ENCODE measurements at places on chromosomes 2 and 18.

DNA sequence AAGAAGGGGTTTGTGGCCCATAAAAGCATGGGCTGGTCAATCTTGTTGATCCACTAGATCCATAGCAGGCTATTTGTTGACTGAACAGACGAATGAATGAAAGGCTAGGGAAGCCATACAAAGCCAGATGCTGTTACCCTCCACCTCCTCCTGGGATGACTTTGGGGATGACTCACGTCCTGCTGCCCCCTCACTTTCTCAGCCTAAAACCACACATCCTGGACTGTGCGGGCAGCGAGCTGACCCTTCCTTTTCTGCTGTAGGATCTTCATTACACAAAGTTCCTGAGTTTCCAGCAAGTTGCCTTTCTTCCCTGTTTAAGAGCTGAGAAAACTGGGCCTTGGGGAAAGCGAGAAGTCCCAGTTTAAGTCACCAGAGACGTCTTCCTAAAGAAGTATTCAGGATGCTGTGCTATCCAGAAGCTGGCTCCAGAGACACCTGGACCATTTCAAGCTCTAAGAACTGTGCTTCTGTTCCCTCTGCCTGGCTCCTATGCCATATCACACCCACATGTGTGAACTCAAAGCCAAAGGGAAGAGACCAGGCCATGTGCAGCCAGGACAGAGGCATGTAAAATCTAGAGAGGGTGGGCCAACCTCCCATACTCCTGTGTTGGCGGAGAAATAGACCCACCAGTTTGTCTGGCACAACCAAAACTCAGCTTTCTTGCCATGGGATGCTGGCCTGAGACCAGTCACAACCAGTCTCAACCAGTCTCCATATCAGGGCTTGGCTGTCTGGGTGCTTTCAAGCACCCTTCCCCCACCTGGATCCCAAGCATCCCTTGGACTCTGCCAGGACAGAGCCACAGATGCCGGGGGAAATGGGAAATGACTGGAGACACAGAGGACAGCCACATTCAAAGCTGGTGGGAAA, 4.7 kb upstream of the SLC20A1 start:
- no peak overlapping the region for H3K4me3 ChIP-seq
- no peak for DNase-seq
- no peaks in the 10 kb centered on the region for H3K27me3 ChIP-seq
- peak overlapping the region; percentile 82 for H3K27ac ChIP-seq
- H3K4me1 ChIP-seq, result peaks cover 30% of the 10 kb centered on the region

DNA sequence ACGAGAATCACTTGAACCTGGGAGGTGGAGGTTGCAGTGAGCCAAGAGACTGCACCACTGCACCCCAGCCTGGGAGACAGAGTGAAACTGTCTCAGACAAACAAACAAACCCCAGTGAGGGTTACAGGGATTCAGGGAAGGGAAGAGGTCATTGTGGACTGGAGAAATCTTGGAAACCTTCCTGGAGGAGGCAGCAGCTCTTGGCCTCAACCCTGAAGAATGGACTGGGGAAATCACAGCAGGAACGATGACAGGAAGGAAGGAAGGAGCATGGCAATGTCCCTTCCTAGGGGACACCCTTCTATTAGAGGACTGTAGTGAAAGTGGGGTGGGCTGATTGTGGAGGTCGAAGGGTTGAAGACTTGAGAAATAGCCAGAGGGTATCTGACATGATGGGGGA, 72.5 kb downstream of the DNMT3A start:
- no peaks in the 10 kb centered on the region for H3K4me1 ChIP-seq
- H3K27ac ChIP-seq, result no peak overlapping the region
- H3K36me3 ChIP-seq, result no peaks in the 10 kb centered on the region
- no peaks in the 10 kb centered on the region for H3K27me3 ChIP-seq
- H3K4me3 ChIP-seq, result no peak overlapping the region

- no peak overlapping the region for H3K4me3 ChIP-seq
- no peaks in the 10 kb centered on the region for H3K4me1 ChIP-seq
- no peaks in the 10 kb centered on the region for H3K27me3 ChIP-seq
- no peak for DNase-seq
These were observed 215.6 kb upstream of the POU3F3 start for GRCh38 chr2:104638190-104638858.

GRCh38 chr2:120060088-120060623, 47.3 kb downstream of the EPB41L5 start:
- H3K4me1 ChIP-seq, result no peaks in the 10 kb centered on the region
- H3K4me3 ChIP-seq, result no peak overlapping the region
- H3K36me3 ChIP-seq, result no peaks in the 10 kb centered on the region
- no peaks in the 10 kb centered on the region for H3K27me3 ChIP-seq

DNA sequence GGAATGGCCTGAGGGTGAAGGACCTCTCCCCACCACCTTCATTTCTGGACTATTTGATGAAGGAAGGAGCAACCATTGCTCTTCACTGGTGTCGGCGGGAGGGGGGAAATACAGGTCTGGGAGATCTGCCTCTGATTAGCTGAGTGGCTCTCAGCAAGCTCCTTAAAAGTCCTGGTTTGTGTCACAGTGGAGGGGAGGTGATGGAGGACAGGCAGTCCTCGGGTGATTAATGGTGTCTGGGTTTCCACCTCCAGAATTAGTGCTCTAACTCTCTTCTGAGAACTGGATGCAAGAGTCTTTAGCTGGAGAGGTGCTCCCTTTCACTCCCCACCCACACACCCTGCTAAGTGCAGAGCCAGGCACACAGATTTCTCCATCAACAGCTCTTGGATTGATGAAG, 83.2 kb downstream of the TTC32 start:
- no peak overlapping the region for H3K27ac ChIP-seq
- H3K4me3 ChIP-seq, result no peak overlapping the region
- DNase-seq, result no peak

- DNase-seq, result no peak
- H3K4me1 ChIP-seq, result no peaks in the 10 kb centered on the region
- H3K27ac ChIP-seq, result peak overlapping the region; percentile 84
- H3K4me3 ChIP-seq, result peak overlapping the region; percentile 69
- no peaks in the 10 kb centered on the region for H3K36me3 ChIP-seq
- H3K27me3 ChIP-seq, result no peaks in the 10 kb centered on the region
These were observed 17.4 kb upstream of the HAAO start for GRCh38 chr2:42809819-42810120.

DNA sequence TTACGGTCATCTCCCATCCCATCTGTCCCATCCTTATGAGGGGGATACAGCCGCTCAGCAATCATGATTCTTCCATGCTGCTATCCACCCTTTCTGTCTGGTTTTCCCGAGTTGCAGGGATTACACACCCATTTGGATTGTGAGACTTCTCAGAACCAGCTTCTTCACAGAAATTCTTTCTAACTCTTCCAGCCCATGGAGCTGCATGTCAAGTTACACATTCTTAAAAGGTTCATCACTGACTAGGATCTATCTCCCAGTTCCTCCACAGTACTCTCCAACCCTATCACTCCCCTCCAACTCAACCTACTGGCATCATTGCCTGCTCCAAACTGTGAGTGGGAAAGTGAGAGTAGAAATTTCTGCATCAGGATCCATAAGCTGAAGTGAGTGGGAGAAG, 558.2 kb upstream of the TNP1 start:
- no peak overlapping the region for H3K4me3 ChIP-seq
- no peak for DNase-seq
- H3K27ac ChIP-seq, result no peak overlapping the region
- no peaks in the 10 kb centered on the region for H3K36me3 ChIP-seq
- no peaks in the 10 kb centered on the region for H3K27me3 ChIP-seq
- H3K4me1 ChIP-seq, result no peaks in the 10 kb centered on the region

DNA sequence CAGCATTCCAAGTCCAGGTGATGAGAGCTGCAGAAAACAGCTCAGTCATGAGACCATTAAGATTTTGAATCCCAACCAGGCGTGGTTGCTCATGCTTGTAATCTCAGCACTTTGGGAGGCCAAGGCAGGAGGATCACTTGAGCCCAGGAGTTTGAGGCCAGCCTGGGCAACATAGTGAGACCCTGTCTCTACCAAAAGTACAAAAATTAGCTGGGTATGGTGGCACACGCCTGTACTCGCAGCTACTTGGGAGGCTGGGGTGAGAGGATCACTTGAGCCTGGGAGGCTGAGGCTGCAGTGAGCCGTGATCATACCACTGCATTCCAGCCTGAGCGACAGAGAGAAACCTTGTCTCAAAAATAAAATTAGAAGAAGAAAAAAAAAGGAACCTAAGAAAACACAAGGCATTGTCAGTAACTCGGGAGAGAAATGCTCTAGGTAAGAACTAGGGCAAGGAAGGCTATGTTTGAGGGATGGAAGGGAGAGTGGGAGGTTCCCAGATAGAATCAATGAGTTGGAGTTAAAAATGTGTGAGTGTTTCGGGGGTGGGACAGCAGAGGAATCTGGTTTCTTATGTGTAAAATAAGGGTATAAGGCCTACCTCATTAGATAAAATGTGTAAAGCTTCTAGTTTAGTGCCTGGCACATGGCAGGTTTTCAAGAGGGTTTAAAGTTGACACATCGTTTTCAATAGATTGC, 23.3 kb upstream of the MTA3 start:
- DNase-seq, result no peak
- no peaks in the 10 kb centered on the region for H3K36me3 ChIP-seq
- no peak overlapping the region for H3K27ac ChIP-seq
- H3K27me3 ChIP-seq, result no peaks in the 10 kb centered on the region

- no peaks in the 10 kb centered on the region for H3K27me3 ChIP-seq
- no peaks in the 10 kb centered on the region for H3K4me1 ChIP-seq
- no peak for DNase-seq
- H3K36me3 ChIP-seq, result no peaks in the 10 kb centered on the region
- H3K27ac ChIP-seq, result no peak overlapping the region
These were observed 132.8 kb downstream of the ARHGAP15 start for GRCh38 chr2:143261986-143262385.

- no peaks in the 10 kb centered on the region for H3K36me3 ChIP-seq
- no peak overlapping the region for H3K27ac ChIP-seq
- DNase-seq, result no peak
- peaks cover 4% of the 10 kb centered on the region for H3K27me3 ChIP-seq
- H3K4me1 ChIP-seq, result peaks cover 3% of the 10 kb centered on the region
These were observed 50.8 kb upstream of the FANCL start for GRCh38 chr2:58291726-58292438.

GRCh38 chr18:74065366-74065765, 82.3 kb downstream of the FBXO15 start:
- no peak overlapping the region for H3K27ac ChIP-seq
- DNase-seq, result no peak
- H3K4me1 ChIP-seq, result no peaks in the 10 kb centered on the region

GRCh38 chr2:36059691-36060090, 295.9 kb upstream of the CRIM1 start:
- H3K36me3 ChIP-seq, result no peaks in the 10 kb centered on the region
- DNase-seq, result no peak
- peaks cover 7% of the 10 kb centered on the region for H3K27me3 ChIP-seq
- H3K27ac ChIP-seq, result no peak overlapping the region

GRCh38 chr2:174020926-174021662, 55.9 kb upstream of the SP3 start:
- no peaks in the 10 kb centered on the region for H3K36me3 ChIP-seq
- H3K27ac ChIP-seq, result no peak overlapping the region
- DNase-seq, result no peak

DNA sequence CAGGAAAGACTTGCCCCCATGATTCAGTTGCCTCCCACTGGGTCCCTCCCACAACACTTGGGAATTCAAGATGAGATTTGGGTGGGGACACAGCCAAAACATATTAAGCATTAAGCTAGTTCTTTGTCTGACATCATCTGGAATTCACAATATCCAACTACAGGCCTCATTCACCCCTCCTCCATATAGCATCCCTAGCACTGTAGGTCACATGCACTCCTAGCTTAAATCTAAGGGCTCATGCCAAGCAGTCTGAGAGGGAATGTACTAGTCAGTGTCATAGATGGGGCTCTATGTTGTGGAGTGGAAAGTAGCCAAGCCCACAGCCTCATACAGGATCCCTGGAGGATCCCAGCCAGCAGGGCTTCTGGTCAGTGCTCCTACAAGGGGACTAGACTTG, 92.1 kb downstream of the IRS1 start:
- no peak for DNase-seq
- no peak overlapping the region for H3K27ac ChIP-seq
- peaks cover 6% of the 10 kb centered on the region for H3K4me1 ChIP-seq
- no peaks in the 10 kb centered on the region for H3K27me3 ChIP-seq
- H3K4me3 ChIP-seq, result no peak overlapping the region

GRCh38 chr2:215036314-215036713, 102.1 kb downstream of the ABCA12 start:
- H3K4me1 ChIP-seq, result no peaks in the 10 kb centered on the region
- H3K36me3 ChIP-seq, result no peaks in the 10 kb centered on the region
- no peak overlapping the region for H3K4me3 ChIP-seq
- no peaks in the 10 kb centered on the region for H3K27me3 ChIP-seq
- no peak overlapping the region for H3K27ac ChIP-seq
- DNase-seq, result no peak

DNA sequence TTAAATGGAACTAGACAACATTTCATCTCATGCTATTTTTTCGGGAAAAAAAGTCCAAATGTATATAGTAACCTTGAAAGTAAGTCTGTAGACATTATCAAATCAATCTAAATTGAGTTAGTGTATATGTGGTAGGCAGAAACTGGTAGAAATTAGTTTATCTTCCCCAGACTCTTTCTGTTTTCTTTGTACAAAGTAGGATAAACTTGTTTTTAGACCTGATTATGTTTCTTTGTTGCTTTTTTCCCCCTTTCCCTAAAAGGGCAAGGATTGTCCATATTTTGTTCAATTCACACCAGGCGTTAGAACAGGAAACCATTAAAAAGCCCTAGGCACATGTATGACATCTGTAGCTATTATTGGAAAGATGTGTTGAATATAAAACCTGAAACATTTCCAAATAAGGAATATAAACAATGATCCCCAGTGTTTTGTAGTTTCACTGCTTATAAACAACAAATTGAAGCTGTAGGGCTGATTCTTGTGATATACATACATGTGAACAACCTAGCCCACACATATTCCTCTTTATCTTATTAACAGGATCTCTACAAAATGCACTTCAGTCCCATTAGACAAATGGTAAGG, 528.3 kb downstream of the PARD3B start:
- no peaks in the 10 kb centered on the region for H3K27me3 ChIP-seq
- no peaks in the 10 kb centered on the region for H3K36me3 ChIP-seq
- no peak for DNase-seq
- H3K4me1 ChIP-seq, result no peaks in the 10 kb centered on the region

GRCh38 chr2:84866122-84866521, 14.8 kb downstream of the TRABD2A start:
- no peaks in the 10 kb centered on the region for H3K4me1 ChIP-seq
- no peaks in the 10 kb centered on the region for H3K27me3 ChIP-seq
- H3K36me3 ChIP-seq, result no peaks in the 10 kb centered on the region
- DNase-seq, result no peak
- H3K27ac ChIP-seq, result no peak overlapping the region
- H3K4me3 ChIP-seq, result no peak overlapping the region

- H3K27me3 ChIP-seq, result no peaks in the 10 kb centered on the region
- no peak overlapping the region for H3K4me3 ChIP-seq
- H3K36me3 ChIP-seq, result no peaks in the 10 kb centered on the region
- H3K27ac ChIP-seq, result no peak overlapping the region
- no peak for DNase-seq
- H3K4me1 ChIP-seq, result no peaks in the 10 kb centered on the region
These were observed 61.8 kb downstream of the NXPH2 start for GRCh38 chr2:138718405-138718804.

- no peaks in the 10 kb centered on the region for H3K27me3 ChIP-seq
- no peaks in the 10 kb centered on the region for H3K4me1 ChIP-seq
- no peak overlapping the region for H3K4me3 ChIP-seq
- no peak for DNase-seq
These were observed 105.8 kb upstream of the DNAJC10 start for GRCh38 chr2:182610231-182610630.

GRCh38 chr2:96167407-96168013, 22.3 kb upstream of the DUSP2 start:
- no peaks in the 10 kb centered on the region for H3K36me3 ChIP-seq
- no peaks in the 10 kb centered on the region for H3K27me3 ChIP-seq
- no peak overlapping the region for H3K27ac ChIP-seq
- DNase-seq, result no peak

- no peaks in the 10 kb centered on the region for H3K36me3 ChIP-seq
- no peak overlapping the region for H3K4me3 ChIP-seq
- H3K27ac ChIP-seq, result no peak overlapping the region
- no peak for DNase-seq
- peaks cover 8% of the 10 kb centered on the region for H3K4me1 ChIP-seq
These were observed 21.0 kb downstream of the PAX8 start for GRCh38 chr2:113257516-113258264.

Data from RWPE2 (cell line).